Adrenal gland (tissue), 19 donors: ENCODE measurements at places on chromosomes 3 and 15. TPM values are rescaled to one million over a fixed set of nuclear protein-coding genes. Genes with fewer than 3 reads are reported as not detected.

The REC114 gene
- not detected for total RNA-seq

GRCh38 chr15:92921215-92922131 lies 21.3 kb downstream of the CHD2 start:
- peaks cover 19% of the 10 kb centered on the region for H3K4me1 ChIP-seq
- H3K27ac ChIP-seq, result peak overlapping the region; percentile 73

- peaks cover 5% of the 10 kb centered on the region for H3K4me1 ChIP-seq
- H3K36me3 ChIP-seq, result no peaks in the 10 kb centered on the region
- no peak overlapping the region for H3K4me3 ChIP-seq
These were observed 322.5 kb upstream of the ICE2 start for GRCh38 chr15:60801395-60801794.

The TEX55 gene
- total RNA-seq, result not detected

DNA sequence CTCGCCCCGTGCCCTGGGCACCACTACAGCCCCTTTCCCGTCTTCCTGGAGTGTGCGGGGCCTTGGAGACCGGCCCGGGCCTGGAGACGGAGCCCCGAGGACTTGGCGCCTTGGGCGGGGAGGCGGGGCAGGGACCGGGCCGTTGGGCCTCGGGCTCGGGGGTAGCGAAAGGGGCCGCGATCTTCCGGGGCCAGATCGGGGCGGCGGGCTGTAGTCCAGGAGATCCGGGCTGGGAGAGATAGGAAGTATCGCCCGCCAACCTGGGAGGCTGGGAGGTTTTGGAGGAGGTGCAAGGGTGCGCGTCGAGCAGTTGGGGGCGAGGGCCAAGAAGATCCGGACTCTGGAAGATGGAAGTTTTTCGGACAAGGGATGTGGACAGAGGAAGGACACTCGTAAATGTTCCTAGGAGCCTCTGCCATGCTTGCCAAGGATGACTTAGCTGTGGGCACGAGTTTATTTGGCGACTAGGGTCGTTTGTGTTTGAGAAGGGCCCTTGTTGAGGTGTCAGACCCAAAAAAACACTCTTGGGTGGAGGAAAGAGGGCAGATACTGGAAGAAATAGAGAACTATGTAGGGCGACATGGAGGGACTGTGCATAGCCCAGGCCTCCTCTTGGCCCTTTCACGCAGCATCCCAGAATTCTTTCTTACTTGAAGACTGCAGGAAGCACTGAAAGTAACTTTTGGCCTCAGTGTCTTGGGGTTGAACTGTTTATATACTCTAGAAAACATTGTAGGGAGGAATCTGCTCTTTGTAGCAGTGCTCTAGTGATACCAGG lies 712 bp downstream of the RTF1 start:
- no peaks in the 10 kb centered on the region for H3K27me3 ChIP-seq
- peak overlapping the region; percentile 82 for H3K4me3 ChIP-seq
- peak; percentile 37 for DNase-seq
- no peaks in the 10 kb centered on the region for H3K36me3 ChIP-seq
- H3K4me1 ChIP-seq, result peaks cover 13% of the 10 kb centered on the region

The HRG gene
- not detected for total RNA-seq

DNA sequence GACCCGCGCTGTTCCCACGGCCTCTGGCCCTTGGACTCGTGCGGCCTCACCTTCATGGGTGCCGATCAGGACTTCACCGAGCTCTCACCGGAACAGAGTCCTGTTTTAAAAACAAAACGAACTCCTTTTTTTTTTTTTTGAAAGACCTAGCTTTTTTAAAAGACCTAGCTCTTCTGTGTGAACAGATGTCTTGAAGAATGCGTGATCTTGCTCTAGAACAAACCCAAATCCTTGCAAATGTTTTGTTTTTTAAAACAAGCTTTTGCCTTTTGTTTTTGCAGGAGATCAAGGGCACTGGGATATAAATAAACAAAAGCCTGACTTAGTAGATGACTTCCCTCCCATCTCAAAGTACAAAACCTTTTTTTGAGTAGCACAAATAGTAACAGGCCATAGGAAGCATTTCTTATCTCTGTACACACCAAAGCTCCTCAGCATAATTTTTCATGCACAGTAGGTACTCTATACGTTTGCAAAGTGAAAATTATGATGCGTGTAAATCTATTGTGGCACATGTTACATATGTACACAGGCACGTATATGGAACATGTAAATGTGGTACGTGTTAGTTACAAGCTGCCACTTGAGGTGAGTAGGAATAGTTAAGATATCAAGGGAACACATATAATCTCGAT lies 1.1 kb upstream of the MSL2 start:
- DNase-seq, result no peak
- H3K36me3 ChIP-seq, result no peaks in the 10 kb centered on the region
- no peaks in the 10 kb centered on the region for H3K27me3 ChIP-seq
- H3K27ac ChIP-seq, result peak overlapping the region; percentile 100
- peaks cover 23% of the 10 kb centered on the region for H3K4me1 ChIP-seq

DNA sequence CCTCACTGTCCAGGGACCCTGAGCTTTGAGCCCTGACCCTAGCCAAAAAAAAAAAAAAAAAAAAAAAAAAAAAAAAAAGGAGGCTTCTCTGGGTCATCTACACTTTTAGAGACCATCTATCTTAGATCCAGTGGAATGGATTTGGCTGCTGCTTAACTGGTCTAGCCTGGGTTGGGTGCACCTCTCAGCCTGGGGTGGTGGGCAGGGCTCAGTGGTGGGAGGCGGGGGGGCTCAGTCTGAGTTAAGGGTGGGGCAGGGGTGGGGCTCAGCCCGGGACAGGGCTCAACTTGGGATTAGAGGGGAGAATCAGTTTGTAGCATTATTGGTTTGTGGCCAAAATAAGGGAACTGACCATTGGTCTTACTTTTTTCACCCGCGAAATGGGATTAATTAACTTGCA lies 139.2 kb downstream of the TPRA1 start:
- no peak overlapping the region for H3K27ac ChIP-seq
- peaks cover 12% of the 10 kb centered on the region for H3K4me1 ChIP-seq
- H3K27me3 ChIP-seq, result peaks cover 30% of the 10 kb centered on the region
- no peak for DNase-seq
- no peaks in the 10 kb centered on the region for H3K36me3 ChIP-seq

The OR5K2 gene
- not detected for total RNA-seq

- peaks cover 13% of the 10 kb centered on the region for H3K4me1 ChIP-seq
- no peaks in the 10 kb centered on the region for H3K36me3 ChIP-seq
- no peaks in the 10 kb centered on the region for H3K27me3 ChIP-seq
- no peak for DNase-seq
- H3K4me3 ChIP-seq, result no peak overlapping the region
- H3K27ac ChIP-seq, result no peak overlapping the region
These were observed 103.4 kb upstream of the FHIT start for GRCh38 chr3:61354604-61355003.

The GRAMD1C gene
- 4.1 TPM for total RNA-seq

The GPR62 gene
- total RNA-seq, result 0.44 TPM

- DNase-seq, result no peak
- H3K27ac ChIP-seq, result no peak overlapping the region
- no peaks in the 10 kb centered on the region for H3K27me3 ChIP-seq
- H3K4me1 ChIP-seq, result no peaks in the 10 kb centered on the region
- no peaks in the 10 kb centered on the region for H3K36me3 ChIP-seq
- H3K4me3 ChIP-seq, result no peak overlapping the region
These were observed 98.5 kb upstream of the FHIT start for GRCh38 chr3:61349717-61350116.

The LAMB2 gene
- total RNA-seq, result 1,050 TPM

The CCR8 gene
- not detected for total RNA-seq

DNA sequence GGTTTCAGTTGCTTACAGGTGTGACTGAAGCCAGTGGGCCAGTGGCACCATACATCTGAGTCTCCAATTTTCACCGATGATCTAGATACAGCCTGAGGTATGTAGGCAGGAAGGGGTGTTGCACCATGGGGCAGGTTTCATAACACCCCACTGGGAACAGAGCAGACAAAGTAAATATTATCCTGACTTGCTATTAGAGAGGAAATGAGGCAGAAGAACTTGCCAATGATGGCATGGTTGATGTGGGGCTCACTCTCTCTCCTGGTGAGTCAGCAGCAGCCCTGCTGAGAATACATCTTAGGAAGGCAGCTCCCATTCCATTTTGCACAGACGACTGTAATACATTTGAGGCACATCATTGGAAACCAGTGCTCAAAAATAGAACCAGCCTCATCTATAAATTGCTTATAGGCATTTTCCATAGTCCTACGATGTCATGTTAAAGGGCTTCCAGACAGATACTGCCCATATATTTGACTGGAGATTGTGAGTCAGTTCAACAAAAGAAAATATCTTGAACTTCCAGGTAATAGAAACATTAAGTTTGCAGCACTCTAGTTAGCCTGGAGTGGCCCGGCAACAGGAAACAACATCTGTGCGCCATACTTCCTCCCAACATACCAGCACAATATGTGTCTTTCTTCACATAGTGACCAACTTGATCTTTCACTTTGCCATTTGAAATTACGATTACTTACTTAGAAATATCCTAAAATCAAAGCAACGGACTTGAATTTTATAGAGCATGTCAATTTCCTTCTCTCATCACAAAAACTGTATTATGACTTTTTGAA lies 175.5 kb downstream of the NECTIN3 start:
- H3K4me3 ChIP-seq, result no peak overlapping the region
- H3K4me1 ChIP-seq, result no peaks in the 10 kb centered on the region
- DNase-seq, result no peak
- no peaks in the 10 kb centered on the region for H3K36me3 ChIP-seq
- H3K27ac ChIP-seq, result no peak overlapping the region

DNA sequence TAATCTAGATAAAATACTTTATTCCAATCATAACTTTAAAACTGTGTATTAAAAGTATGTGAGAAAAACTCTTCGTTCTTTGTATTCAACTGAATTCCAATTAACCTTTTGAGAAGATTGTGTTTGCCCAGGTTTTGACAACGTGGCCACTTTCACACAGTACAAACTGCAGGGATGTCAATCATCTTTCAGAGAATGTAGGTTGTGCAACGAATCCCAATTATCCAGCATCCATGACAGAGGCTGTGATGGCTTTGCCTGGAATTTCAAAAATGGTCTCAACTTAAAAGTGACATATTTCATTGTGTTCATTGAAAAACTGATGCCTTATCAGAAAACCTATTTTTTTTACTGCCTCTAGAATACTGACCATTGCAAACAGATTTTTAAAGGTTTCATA lies 615.1 kb upstream of the KCNMB2 start:
- H3K4me1 ChIP-seq, result no peaks in the 10 kb centered on the region
- no peaks in the 10 kb centered on the region for H3K36me3 ChIP-seq
- no peak for DNase-seq
- no peaks in the 10 kb centered on the region for H3K27me3 ChIP-seq
- H3K27ac ChIP-seq, result no peak overlapping the region

GRCh38 chr3:188721990-188722389 lies 449.8 kb upstream of the TPRG1 start:
- no peak overlapping the region for H3K27ac ChIP-seq
- H3K4me3 ChIP-seq, result no peak overlapping the region
- peaks cover 12% of the 10 kb centered on the region for H3K4me1 ChIP-seq
- DNase-seq, result no peak
- H3K27me3 ChIP-seq, result no peaks in the 10 kb centered on the region

DNA sequence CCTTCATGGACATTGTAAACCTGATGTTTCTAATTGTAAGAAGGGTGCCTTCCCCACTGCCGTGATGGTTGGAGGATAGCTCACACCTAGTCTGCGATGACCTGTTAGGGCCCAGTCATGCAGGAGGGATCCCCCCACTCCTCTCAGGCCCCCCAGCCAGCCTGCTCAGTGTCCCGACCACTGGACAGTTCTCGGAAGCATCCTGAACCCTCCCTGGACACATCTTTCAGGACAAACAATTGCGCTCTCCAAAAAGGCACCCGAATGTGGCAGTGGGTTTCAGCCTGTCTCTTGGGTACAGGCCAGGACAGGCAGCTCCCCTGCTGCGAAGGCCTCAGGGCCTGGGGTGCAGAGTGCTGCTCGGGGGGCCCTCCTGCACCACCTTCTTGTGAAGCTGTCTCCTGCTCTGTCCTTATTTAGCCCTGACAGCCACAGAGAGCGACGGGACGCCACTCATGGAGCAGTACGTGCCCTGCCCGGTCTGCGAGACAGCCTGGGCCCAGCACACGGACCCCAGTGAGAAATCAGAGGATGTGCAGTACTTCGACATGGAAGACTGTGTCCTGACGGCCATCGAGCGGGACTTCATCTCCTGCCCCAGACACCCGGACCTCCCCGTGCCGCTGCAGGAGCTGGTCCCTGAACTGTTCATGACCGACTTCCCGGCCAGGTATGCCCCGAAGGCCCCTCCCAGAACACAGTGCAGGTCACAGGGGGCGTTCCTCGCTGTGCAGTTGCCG lies 132.3 kb downstream of the LRRK1 start:
- no peaks in the 10 kb centered on the region for H3K27me3 ChIP-seq
- H3K36me3 ChIP-seq, result no peaks in the 10 kb centered on the region
- no peak overlapping the region for H3K4me3 ChIP-seq

DNA sequence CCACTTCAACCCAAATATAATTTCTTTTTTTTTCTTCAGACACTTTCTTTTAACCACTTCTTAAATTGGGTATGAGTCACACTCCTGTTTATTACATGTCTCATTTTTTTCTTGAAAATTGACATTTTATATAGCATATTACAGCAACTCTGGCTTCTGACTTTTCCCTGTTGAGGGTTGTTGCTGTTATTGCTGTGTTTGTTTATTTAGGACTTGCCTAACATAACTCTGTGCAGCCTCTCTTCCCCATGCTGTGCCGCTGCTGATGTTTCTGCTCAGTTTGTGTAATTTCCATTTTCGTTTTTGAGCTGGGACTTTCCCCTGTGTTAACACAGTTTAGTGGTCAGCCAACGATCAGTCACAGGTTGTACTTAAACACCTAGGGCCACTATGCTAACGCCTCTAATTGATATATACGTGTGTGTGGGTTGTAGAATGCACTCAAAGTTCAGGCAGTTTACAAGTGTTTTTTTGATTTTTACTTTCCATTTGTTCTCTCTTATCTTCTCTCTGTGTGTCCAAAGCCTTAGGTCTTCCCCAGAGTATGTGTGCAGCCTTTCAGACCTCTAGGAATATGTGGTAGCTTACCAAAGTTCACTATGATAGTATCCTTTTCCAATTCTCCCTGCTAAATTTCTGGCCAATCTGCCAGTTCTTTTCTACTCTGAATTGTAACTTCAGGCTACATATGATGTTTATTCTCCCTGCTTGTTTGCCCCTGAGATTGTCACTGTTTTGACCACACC lies 337.2 kb downstream of the ZBTB20 start:
- H3K36me3 ChIP-seq, result no peaks in the 10 kb centered on the region
- DNase-seq, result no peak
- H3K4me1 ChIP-seq, result no peaks in the 10 kb centered on the region
- no peak overlapping the region for H3K4me3 ChIP-seq

- DNase-seq, result no peak
- H3K36me3 ChIP-seq, result no peaks in the 10 kb centered on the region
- no peaks in the 10 kb centered on the region for H3K27me3 ChIP-seq
- H3K4me1 ChIP-seq, result peaks cover 14% of the 10 kb centered on the region
These were observed 1.0 kb upstream of the MYL3 start for GRCh38 chr3:46864061-46864881.

The DLEC1 gene
- 1.1 TPM for total RNA-seq

The LMCD1 gene
- total RNA-seq, result 9.8 TPM

GRCh38 chr3:173993299-173993698 lies 595.8 kb downstream of the NLGN1 start:
- H3K4me1 ChIP-seq, result no peaks in the 10 kb centered on the region
- H3K27ac ChIP-seq, result no peak overlapping the region
- no peaks in the 10 kb centered on the region for H3K36me3 ChIP-seq
- DNase-seq, result no peak
- no peaks in the 10 kb centered on the region for H3K27me3 ChIP-seq
- no peak overlapping the region for H3K4me3 ChIP-seq

The LNP1 gene
- total RNA-seq, result 6.5 TPM
